ENCODE measurements at places on chromosomes 16 and 17.

DNA sequence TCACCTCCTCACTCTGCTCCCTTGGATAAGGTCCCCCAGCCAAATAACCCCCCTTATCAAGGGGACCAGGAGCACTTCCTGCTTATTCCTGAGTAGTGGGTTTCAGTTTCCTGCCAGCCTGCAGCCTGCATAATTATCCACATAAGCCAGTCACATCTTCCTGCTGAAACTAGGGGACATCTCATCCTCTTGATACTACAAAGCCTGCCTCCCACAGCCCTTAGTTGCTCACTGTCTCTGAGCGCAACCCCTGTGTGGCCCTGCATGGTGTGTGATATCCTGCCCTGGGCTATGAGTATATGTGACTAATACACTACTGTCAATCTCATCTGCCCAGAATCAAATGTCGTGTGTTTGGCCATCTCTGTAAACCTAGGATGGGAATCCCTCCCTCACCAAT is 8.0 kb upstream of the XYLT2 start:
- DNase-seq, result no peak

DNA sequence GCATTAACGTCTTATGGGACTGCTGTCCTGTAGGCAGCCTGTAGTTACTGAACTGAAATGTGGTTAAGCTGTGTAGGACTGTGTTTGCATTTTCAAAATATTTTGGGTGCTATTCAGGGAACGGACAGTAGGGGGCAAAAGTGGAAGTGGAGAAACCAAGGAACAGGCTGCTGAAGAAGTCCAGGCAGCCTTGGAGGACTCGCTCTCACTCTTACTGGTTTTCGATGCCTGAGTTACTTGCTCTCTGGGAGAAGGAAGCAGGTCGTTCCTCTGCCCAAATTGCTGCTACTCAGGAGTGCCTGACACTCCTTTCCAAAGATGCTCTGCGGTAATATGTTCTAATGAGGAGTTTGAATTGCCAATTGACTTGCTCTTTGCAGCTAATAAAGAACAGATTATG is 64.5 kb upstream of the RBFOX1 start:
- DNase-seq, result no peak

DNA sequence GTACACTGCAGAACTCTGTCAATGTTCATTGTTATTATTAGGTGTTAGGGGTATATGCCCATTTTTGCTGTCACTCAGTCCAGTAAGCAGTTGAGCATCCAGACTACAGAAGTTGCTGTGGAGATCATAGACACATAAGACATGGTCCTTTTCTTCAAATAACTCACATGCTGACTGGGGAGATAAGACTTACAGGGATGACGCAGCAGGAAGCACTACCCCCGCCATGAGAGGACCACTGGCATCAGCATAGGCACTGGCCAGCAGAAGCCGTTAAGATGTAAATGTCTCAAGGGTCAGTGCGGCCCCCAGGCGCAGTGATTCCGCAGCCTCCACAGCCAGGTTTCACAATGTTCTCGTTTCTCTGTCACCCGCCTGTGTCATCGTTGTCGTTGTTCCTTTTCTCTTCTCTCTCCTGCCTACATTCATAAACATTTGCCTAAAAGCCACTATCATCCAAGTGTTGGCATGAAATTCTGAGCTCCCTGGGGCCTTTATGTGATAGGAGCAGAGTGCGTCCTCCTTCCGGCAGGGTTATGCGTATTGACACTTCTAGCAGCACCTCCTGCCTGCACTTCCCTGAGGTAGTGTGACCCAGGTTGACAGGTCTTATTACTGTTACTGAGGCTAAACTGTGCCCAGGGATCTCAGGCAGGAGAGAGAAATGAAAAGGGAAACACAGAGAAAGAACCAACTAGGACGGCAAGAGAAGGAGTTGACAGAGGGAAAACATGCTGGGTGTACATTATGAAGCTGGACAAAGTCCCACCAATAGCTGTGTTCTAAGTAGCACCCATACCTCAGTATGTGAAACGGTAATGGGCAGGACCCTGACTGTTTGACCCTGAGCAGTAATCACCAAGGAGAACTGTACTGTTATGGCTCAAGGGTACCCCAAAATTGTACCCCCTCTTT is 17.9 kb downstream of the TANGO6 start:
- DNase-seq, result no peak

DNA sequence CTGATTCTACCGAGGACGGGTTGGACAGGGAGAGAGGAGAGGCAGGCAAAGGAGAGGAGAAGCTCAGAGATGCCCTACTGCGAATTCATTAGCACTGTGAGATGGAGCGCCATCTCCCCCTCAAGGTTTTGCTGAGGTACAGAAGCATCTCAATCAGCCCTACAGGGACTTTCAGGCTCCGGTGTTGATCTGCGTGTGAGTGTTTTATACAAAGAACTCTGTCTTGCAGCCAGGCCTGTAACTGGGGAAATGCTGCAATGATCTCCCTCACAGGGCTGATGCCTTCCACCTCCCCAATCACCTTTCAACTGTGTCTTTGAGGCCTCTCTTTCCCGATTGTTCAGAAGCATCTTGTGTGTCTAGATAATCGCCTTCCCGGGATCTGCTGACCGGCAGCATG is 74.8 kb downstream of the IRX6 start:
- no peak for DNase-seq

GRCh38 chr17:50260501-50260911 is 13.8 kb upstream of the TMEM92 start:
- no peak for DNase-seq

DNA sequence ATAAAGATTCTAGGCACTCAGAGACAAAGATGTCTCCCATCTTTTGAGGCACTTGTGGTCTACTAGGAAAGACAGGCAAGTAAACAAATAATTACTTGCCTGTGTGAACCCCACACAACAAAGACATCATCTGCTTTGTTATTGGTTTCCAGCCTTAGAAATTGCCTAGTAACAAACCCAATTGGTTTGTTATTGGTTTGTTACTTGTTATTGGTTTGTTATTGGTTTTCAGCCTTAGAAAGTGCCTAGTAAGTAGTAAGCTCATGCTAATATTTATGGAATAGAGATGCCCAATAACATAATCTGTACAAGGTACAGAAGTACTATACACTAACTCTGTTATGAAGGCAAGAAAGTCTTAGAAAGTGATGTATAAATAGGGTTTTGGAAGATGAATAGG is 67.1 kb downstream of the ASIC2 start:
- no peak for DNase-seq

DNA sequence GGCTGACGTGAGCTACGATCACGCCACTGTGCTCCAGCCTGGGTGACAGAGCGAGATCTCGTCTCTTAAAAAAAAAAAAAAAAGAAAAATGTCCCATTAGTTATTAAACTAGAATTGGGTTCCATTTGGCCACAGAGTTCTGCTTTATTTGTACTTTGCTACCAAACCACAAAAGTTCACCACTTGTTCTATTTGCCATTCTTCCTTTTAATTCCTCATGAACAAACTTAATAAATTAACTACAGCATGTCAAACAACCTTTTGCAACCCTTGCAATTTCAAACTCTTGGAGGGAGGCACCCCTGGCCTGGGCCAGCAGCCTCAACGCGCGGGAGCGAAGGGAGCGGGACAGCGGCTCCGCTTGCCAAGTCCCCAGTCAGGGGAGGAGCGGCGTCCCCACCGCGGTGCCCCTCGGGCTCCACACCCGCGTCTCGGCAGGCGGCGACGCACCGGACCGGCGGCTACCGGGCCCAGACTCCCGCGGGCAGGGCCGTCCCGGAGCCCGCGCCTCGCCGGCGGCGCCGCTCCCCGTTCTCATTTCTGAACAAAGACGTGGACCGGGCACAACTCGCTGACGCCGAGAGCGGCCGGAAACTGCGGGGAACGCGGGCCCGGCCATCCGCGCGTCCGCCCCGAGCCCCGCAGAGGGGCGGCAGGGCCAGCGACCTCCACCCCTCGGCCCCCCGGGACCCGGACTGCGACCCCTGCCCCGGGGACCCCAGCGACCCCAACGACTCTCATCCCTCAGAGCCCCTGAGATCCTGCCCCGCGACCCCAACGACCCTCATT is 775 bp downstream of the CYTH1 start:
- no peak for DNase-seq

GRCh38 chr17:66165537-66166123 is 26.3 kb downstream of the CEP112 start:
- DNase-seq, result peak; percentile 43

- DNase-seq, result no peak
Observed at GRCh38 chr17:58680038-58680369, 11.8 kb downstream of the TEX14 start.

- no peak for DNase-seq
Observed at GRCh38 chr17:10428781-10429180, 7.0 kb upstream of the MYH8 start.

DNA sequence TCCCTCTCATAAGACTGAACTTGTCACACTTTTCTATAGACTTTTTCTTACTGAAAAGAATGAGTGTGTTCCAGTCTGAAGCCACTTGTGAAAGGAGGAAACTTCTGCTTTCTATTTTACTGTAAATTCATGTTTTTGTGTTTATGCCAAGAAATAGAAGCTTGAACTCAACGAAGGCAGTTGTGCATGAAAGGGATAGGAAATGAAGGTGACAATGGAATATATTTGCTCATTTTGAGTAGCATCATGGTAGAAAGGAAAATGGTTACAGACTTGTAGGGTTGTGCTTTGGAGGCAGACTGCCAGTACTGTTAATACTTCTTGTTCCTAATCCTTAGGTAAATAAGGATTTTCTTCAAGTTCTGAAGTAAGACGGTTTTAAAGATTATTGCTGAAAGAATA is 8.1 kb downstream of the CLTC start:
- DNase-seq, result no peak

- DNase-seq, result no peak
Observed at GRCh38 chr16:70393662-70394061, 45.2 kb downstream of the ST3GAL2 start.

DNA sequence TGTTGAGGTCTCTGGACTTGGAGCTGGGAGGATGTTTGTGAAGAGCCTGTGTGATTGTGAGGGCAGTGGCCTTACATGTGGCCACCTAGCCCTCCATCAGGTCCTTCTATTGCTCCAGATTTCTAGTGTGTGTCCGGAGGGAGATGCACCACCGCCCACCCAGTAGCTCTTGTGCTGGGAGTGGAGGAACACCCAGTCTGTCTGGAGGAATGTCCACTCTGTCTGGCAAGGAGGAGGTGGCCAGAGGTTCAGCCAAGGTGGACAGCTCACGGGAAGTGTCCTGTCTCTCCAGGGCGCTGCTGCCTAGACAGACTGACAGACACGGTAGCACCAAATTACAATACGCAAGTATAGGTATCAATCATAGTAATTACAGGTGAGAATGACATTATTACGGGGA is 10.6 kb downstream of the RPTOR start:
- DNase-seq, result no peak

- DNase-seq, result no peak
Observed at GRCh38 chr17:55743103-55743679, 7.7 kb upstream of the PCTP start.

DNA sequence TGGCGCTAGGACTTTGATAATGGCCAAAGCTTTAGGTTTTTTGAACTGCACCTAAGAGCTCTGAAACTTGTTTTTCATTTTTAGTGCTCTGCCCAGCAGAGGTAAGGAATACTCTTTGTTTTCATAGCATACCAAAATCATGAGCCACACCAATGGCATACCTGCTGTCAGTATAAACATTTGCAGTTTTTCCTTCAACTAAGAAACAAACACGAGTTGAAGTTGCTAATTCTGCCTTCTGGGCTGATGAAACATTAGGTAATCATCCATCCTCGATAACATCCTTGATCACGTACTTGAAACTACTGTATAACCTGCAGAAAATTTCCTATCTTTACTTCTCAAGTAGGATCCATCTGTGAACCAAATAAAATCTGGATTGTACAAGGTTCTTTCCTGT is 20.6 kb upstream of the B4GALNT2 start:
- DNase-seq, result no peak

DNA sequence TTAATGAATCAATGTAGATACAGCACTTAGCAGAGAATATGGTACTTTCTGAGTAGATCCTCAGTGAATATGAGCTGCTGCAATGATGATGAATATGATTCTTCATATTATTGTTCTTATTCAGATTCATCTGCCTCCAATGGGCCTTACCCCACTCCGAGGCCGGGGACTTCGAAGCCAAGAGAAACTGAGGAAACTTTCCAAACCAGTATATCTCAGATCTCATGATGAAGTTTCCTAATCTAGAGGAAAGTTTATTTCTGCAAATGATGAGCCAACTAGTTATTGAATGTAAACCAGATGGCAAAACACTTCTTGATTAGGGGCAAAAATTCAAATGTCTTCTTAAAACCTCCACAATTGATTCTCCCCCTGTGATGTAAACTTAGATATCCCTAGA is 23.3 kb downstream of the LYRM1 start:
- no peak for DNase-seq

GRCh38 chr16:88373927-88374492 is 8.7 kb upstream of the ZNF469 start:
- DNase-seq, result no peak

GRCh38 chr16:17780181-17780580 is 309.4 kb upstream of the XYLT1 start:
- DNase-seq, result no peak

DNA sequence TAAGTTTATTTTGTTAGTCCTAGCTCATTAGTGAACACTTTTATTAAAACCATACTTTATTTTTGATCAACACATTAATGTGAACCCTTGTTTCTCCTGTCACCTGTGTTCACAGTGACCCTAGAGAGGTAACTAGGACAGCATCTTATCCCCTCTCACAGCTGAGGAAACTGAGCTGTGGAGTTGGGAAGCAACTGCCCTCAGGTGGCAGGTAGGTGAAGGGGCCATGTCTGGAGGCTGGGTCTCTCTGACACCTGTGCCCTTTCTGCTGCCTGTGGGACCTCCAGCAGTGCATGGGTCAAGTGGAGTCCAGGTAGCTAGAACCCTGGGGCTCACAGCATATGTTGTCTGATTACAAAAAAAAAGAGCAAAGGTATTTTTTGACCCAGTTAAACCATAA is 22.9 kb upstream of the SLC12A3 start:
- no peak for DNase-seq

DNA sequence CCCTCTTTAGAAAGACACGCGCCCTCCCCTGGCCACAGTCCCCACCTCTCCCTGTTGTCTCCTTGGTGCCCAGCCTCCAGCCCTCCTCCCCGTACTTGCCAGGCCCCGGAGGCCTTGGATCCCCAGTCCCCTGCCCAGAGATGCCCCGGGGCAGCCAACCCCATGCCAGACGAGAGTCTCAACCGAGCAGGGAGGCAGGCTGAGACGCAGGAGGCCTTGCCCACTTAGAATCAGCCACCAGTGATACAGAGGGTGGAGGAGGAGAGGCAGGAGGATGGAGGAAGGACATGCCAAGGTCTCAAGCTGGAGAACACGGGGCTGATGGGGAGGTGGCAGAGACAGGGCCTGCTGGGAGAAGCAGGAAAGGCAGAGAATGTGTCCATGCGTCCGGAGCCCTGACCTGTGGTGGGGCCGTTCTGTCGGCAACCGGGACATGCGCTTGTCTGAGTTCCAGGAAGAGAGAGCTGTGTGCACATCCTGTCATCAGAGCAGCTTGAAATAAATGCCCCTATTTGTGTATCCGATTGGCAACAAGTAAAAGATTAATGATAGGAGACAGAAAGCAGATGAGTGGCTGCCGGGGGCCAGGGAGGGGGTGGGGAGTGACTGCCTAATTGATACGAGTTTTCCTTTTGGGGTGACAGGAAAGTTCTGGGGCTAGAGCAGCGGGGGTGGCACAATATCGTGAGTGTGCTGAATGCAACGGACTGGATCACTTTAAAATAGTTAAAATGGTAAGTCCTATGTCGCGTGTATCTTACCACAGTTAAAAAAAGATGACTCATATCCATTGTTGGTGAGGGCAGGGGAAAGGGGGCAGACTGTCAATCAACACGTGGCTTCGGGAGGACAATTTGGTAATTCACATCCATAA is 44.7 kb upstream of the MEAK7 start:
- peak; percentile 55 for DNase-seq

GRCh38 chr16:7513429-7513828 is 180.8 kb downstream of the RBFOX1 start:
- DNase-seq, result no peak
